ENCODE measurements at places on chromosomes 13 and 19. TPM values are rescaled to one million over a fixed set of nuclear protein-coding genes. Genes with fewer than 3 reads are reported as not detected.

The IRS2 gene
- 42.4 TPM for total RNA-seq

The MEDAG gene
- 98.8 TPM for total RNA-seq

The SBK2 gene
- total RNA-seq, result not detected

DNA sequence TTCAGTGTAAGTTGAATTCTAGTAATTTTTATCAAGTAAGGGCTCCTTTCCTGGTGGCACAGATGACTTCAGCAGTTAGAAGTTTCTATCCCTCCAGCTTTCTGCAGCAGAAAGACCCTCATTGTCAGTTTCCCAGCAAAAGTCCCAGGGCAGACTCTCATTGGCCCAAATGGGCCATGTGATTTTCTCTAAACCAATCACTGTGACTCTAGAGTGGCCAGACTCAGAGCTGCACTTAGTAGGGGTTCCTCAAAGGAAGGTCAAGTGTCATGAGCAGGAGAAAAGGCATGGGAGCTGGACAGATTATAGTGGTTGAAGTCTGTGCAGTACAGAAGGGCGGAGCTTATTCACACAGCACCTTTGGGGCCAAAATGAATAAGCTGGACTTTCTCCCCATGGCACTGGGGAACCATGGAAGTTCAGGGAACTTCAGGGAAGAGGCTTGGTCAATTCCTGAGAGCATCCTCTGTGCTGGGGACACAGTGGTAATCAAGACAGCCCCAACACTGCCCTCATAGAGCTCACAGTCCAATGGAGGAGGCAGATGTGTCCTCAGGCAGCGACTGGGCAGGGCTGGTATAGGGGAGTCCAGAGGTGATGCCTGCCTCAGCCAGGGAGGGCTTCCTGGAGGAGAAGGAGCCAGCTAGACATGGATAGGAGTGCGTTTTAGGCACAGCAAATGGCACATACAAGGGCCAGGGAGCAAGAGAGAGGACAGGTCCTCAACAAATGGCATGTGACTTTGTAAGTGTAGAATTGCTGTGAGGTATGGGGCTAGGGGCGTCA, 18.3 kb downstream of the CKM start:
- no peaks in the 10 kb centered on the region for H3K4me1 ChIP-seq
- no peak overlapping the region for H3K27ac ChIP-seq
- no peak overlapping the region for H3K4me3 ChIP-seq
- H3K36me3 ChIP-seq, result peaks cover 15% of the 10 kb centered on the region
- H3K27me3 ChIP-seq, result no peaks in the 10 kb centered on the region
- DNase-seq, result no peak

DNA sequence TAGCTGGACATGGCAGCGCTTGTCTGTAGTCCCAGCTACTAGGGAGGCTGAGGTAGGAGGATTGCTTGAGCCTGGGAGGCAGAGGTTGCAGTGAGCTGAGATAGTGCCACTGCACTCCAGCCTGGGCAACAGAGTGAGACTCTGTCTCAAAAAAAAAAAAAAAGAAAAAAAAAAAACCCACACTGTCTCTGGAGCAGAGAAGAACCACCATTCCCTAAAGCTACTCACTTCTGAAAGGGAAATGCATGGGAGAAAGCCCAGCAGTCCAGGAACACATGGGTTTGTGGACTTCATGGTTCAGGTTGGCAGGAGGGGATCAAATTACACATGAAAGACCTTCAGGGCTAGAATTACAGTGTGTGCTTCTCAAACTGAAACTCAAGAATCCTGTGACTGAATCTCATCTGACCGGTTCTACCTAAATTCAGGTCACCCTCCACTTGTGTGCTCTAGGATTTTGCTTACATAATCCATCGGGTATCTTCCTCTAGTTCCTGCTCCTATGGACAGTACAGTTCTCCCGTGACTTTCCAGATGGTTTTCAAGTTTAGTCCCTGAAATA, 30.2 kb upstream of the CPB2 start:
- DNase-seq, result no peak
- H3K27ac ChIP-seq, result no peak overlapping the region
- no peaks in the 10 kb centered on the region for H3K4me1 ChIP-seq
- H3K27me3 ChIP-seq, result no peaks in the 10 kb centered on the region
- H3K36me3 ChIP-seq, result no peaks in the 10 kb centered on the region
